ENCODE measurements at places on chromosomes 16 and 17.

DNA sequence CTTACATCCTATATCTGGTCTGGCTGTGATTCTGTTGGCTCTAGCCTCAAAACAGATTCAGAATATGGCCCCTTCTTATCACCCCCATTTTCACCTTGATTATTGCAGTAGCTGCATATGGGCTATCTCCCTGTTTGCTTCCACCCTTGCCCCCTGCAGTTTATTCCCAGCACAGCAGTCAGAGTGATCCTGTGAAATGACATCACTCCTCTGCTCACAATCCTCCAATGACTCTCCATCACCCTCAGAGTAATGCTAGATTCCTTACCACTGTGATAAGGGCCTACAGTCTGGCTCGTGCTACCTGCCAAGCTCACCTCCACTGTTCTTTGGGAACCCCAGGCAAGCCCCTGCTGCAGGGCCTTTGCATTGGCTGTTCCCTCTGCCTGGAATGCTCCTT lies 92.5 kb downstream of the ASIC2 start:
- DNase-seq = no peak

GRCh38 chr16:79810449-79811189 lies 210.1 kb upstream of the MAF start:
- DNase-seq = no peak

DNA sequence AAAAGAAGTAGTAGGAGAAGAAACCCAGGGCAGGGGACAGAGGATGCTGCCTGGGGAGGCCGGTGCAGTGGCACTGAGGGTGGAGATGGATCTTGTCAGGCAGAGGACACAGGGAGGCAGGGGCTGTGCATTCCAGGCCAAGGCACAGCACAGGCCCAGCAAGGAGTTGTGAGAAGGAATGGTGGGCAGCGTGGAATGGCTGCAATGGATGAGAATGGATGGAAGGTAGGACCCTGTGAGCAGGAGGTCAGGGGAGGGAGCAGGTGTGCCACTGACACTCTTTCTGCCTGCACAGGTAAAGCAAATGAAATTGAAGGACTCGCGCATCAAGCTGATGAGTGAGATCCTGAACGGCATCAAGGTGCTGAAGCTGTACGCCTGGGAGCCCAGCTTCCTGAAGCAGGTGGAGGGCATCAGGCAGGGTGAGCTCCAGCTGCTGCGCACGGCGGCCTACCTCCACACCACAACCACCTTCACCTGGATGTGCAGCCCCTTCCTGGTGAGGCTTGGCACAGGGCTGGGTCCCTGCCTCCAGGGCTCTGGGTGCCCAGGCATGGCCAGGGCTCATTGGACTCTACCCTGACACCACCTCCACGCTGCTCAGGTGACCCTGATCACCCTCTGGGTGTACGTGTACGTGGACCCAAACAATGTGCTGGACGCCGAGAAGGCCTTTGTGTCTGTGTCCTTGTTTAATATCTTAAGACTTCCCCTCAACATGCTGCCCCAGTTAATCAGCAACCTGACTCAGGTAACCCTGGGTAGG lies 32.8 kb downstream of the ABCC3 start:
- DNase-seq = no peak

DNA sequence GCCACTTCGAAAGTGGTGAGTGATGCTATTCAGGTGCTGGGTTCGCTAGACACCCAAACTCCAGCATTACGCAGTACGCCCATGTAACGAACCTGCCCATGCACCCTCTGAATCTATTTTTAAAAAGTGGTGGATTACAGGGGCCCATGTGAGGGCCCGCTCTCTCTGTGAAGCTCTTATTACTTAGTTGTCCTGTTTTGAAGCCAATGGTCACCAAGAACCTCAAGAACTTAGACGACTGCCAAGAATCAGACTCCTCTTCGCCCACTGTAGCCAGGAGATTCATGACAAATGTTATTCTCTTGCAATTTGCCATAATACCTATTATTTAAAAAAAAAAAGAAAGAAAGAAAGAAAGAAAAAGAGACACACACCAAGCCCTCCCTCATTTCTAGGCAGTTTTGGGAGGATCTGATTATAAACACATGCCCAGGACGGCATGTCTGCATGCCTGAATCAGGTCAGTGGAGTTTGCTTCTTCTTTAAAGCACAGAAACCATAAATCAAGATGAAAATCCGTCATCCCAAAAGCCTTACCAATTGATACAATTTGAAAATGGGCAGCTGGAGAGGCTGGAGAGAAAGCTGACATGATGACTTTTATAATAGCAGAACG lies 108.6 kb downstream of the IRX3 start:
- no peak for DNase-seq

- DNase-seq = peak; percentile 16
Measured at GRCh38 chr16:4052801-4053293, 63.4 kb downstream of the ADCY9 start.

GRCh38 chr16:58013201-58013956 lies 12.2 kb downstream of the USB1 start:
- no peak for DNase-seq

DNA sequence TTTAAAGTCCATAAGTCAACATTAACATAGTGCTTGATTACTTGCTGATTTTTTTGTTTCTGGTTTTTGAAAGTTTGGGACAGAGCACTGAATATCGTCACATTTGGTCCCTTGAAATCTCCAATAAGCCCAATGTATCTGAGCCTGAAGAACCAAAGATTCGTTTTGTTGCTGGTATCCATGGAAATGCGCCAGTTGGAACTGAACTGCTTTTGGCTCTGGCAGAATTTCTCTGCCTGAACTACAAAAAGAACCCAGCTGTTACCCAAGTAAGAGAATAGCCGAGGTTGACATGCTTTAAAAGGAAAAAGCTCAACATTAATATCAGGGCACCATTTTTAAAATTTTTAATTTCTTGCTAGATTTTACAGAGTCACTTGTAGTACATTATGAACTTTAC lies 27.7 kb upstream of the GOSR1 start:
- peak; percentile 32 for DNase-seq

DNA sequence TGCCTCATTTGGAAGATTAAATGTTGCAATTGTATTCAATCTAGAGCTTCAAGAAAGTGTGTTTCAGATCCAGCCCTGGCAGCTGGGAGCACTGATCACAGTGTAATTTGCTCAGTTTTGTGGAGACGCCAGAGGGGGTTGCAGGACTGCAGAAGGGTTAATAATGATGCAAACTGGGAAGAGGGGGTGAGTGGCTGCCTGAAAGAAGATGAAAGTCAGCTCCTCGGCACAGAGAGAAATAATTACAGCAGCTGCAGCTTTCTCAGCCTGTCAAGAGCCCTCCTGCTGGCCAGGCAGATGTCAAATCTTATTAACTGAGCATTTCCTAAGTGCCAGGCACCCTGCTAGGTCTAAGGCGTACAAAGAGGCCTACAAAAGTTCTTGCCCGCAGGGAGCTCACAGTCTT lies 97.7 kb downstream of the ZNF18 start:
- no peak for DNase-seq

- DNase-seq = peak; percentile 33
Measured at GRCh38 chr16:24504472-24505345, 34.7 kb upstream of the RBBP6 start.

DNA sequence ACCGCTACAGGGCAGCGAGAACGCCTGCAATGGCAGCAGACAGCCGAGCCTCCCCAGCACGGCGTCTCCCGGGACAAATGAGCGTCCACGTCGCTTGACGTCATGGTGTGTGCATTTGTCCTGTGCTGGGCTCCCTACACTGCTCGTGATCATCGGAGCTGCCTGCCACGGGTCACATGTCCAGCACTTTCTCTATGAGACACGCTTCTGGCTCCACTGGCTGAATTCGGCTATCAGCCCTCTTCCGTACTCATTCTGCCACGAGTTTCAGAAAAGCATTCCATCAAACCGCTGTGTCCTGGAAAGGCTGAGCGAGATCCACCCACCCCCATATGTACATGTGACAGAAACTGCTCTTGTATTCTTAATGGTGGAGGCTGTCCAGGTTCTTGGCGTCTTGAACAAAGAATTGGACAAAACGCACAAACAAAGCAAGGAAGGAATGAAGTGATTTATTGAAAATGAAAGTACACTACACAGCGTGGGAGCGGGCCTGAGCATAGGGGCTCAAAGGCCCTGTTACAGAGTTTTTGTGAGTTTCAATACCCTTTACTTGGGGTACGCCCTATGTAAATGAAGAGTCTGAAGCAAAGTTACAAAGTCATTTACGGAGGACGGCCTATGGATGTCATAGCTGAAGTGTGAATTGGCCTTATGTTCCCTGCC lies 28.5 kb upstream of the SHCBP1 start:
- DNase-seq = peak; percentile 52

DNA sequence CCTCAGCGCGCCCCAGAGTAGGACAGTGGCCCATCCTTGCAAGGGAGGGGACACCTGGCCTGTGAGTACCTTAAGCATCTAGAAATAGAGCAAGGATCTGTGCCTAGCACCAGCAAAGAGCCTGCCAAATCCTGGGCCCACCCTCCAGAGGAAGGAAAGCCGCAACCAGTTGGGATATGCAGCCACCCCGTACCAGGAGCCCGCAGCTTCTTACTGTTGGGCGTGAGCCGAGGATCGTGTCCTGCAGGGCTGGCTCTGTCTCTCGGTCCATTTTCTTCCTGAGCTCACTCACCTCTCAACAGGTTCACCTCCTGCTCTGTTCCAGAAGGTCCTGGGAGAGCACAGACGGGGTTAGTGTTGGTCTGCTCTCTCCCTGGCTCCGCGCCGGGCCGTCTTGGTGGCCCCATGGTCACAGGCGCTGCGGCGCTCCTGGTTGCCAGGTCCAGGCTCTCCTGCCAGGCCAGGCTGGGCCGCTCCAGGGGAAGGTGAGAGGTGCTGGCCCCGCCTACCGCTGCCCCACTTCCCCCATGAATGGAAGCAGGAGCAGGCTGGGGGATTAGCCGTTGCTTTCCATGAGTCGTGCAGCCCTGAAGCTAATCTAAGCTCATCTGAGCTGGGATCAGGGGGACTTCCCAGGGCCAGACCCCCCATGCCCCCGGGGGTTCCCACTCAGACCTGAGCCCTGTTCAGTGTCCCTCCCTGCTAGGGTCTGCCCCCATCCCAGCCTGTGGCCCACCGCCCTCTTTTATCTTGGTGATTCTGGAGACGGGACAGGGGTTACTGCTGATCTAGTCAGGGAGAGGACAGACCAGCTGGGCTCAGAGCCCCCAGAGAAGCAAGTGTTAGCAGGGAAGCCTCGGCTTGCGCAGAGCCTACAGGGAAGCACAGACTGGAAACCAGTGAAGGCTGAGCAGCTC lies 12.7 kb downstream of the ENDOV start:
- no peak for DNase-seq

DNA sequence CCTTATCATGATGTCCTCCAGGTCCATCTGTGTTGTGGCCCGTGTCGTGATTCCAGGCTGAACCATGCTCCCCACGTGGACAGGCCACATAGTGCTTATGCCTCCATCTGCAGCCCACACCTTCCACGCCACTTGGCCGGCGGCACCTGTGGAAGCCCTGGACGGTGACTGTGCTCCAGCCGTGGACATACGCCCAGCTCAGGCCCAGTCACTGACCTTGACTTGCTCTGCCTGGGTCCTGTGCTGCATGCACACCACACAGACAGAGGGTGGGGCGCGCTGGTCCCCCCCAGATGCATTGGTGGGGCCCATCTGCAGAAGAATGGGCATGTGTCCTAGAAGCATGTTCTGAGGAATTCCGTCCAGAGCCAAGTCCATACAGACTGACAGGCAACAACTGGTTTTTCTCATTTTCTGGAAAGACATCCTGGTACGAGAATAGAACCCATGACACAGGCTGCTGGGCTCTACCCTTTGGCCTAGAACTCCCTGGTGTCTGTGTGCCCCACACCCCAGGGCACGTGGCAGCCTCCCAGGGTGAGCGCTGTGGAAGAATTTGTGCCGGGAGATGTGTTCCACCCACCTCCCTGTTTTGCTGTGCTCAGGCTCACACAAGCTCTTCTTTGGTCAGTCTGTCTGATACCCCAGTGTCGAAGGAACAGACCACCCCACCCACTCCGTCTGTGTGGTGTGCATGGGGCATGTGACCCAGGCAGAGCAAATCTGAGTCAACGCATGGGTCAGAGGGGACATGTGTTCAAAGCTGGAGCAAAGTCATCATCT lies 39.5 kb downstream of the GPT2 start:
- DNase-seq = no peak

GRCh38 chr16:47142821-47143676 lies 696 bp downstream of the NETO2 start:
- peak; percentile 52 for DNase-seq

- DNase-seq = no peak
Measured at GRCh38 chr16:49869731-49870130, 13.8 kb upstream of the ZNF423 start.

- DNase-seq = no peak
Measured at GRCh38 chr16:1923299-1924034, 5.3 kb upstream of the HS3ST6 start.

DNA sequence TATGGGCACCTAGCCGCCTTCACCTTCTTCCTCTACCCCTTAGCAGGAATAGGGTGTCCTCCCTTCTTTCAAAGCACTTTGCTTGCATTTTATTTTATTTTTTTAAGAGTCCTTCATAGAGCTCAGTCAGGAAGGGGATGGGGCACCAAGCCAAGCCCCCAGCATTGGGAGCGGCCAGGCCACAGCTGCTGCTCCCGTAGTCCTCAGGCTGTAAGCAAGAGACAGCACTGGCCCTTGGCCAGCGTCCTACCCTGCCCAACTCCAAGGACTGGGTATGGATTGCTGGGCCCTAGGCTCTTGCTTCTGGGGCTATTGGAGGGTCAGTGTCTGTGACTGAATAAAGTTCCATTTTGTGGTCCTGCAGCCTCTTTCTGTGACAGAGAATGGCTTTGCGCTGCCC lies 4.6 kb downstream of the TMUB2 start:
- no peak for DNase-seq

DNA sequence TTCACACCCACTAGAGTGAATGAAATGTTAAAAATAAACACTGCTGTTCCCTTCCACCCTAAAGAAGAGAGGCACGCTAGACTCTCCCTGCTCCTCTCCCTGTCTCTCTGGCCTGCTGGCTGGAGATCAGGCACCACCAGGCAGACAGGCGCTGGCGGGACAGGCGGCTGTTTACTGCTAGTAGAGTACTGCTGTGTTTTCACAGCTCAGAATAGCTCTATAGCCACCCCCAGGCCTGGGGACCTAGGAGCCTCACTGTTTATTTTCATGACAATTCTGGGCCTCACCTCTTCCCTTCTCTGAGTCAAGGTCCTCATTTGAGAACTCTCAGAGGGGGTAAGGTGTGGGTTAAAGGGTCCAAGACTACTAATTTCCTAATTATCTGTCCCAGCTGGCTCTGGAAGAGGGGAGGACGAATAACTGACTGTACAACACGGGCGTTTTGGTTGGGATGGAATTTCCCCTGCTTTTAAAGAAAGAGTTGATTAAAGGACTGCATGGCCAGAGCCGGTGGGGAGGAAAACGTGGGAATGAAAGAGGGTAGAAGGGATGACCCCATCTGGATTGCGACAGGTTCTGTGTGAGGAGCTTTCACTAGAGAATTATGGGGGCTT lies 9.0 kb upstream of the G6PC1 start:
- DNase-seq = peak; percentile 46

GRCh38 chr16:56841659-56842058 lies 23.3 kb upstream of the SLC12A3 start:
- DNase-seq = no peak

DNA sequence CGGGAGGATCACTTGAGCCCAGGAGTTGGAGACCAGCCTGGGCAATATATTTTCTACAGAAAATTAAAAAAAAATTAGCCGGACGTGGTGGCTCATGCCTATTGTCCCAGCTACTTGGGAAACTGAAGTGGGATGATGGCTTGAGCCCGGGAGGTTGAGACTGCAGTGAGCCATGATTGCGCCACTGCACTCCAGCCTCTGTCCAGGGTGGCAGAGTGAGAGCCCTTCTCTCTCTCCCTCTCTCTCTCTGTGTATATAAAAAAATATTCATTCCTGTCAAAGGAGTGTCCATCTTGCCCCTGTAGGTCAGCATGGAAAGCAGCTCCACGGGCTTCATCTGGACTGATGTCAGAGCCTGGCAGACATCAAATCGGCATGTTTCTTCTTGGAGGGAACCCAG lies 31.2 kb downstream of the MGAT5B start:
- no peak for DNase-seq
